Type B pancreatic cell (in vitro differentiated cells): ENCODE measurements at places on chromosomes 3 and 15. TPM values are rescaled to one million over a fixed set of nuclear protein-coding genes. Genes with fewer than 3 reads are reported as not detected.

- no peaks in the 10 kb centered on the region for H3K36me3 ChIP-seq
- no peak overlapping the region for H3K4me3 ChIP-seq
- H3K27ac ChIP-seq, result no peak overlapping the region
- no peak for DNase-seq
Observed at GRCh38 chr3:106985721-106986120, 391.5 kb upstream of the CCDC54 start.

GRCh38 chr3:15273227-15273626 is 59.2 kb downstream of the SH3BP5 start:
- H3K36me3 ChIP-seq, result peaks cover 3% of the 10 kb centered on the region
- H3K27me3 ChIP-seq, result no peaks in the 10 kb centered on the region
- no peaks in the 10 kb centered on the region for H3K4me1 ChIP-seq

DNA sequence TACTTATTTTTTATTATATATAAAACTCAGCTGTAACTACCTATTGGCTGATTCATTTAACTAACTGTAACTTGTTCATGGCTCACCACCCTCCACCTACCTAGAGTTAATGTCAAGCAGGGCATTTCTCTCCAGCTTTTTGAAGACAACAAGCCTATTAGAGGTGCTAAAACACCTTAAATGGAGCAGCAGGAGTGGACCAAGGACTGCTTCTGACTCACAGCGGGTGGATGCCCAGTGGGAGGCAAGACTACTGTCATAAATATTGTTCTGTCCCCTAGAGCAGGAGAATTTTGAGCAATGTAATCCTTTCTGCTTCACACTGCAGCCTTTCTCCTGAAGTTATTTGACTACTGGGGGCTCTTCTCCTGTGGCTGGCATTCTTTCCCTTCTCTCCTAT is 146.9 kb downstream of the CLSTN2 start:
- no peak overlapping the region for H3K27ac ChIP-seq
- peaks cover 7% of the 10 kb centered on the region for H3K27me3 ChIP-seq
- H3K4me3 ChIP-seq, result no peak overlapping the region
- no peak for DNase-seq

GRCh38 chr3:127050733-127051132 is 67.8 kb downstream of the PLXNA1 start:
- no peak for DNase-seq
- no peaks in the 10 kb centered on the region for H3K27me3 ChIP-seq

DNA sequence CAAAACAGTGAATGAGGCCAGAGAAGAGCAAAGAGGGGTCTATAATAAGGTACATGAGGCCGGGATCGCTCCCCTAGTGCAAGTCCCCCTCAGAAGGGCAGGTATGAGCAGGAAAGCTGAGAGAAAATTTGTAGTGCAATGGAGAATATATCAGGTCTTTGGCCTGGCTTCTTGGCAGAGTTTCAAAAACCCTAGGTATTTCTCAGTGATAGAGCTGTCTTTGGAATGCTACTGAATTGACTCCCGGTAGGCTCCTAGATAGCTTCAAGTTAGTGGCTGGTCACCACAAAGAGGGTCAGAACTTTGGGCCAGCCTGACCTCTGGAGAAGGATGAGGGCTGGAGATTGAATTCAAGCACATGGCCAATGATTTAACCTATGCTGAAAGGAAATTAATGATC is 30.6 kb upstream of the OXTR start:
- H3K27ac ChIP-seq, result no peak overlapping the region
- DNase-seq, result no peak
- H3K4me1 ChIP-seq, result no peaks in the 10 kb centered on the region
- H3K36me3 ChIP-seq, result no peaks in the 10 kb centered on the region
- H3K4me3 ChIP-seq, result no peak overlapping the region

DNA sequence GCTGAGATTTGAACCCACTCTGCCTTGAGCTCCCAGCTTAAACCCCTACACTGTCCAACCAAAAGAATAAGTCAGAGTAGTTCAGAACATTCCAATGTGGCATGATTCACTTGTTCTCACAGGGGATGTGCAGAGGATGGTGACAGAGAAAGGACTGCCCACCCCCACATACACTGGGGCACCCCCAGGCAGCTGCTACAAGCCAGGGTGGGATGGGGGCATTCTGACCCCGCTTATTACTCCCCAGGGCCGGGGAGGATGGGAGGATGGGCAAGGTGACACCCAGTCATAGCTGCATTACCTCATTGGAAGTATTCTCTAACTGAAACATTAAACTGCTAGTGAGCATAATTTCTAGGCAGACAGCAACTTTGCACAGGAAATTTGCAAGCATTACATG is 126.0 kb upstream of the PRR20G start:
- no peaks in the 10 kb centered on the region for H3K36me3 ChIP-seq
- no peak overlapping the region for H3K27ac ChIP-seq
- no peak overlapping the region for H3K4me3 ChIP-seq
- H3K27me3 ChIP-seq, result peaks cover 47% of the 10 kb centered on the region
- DNase-seq, result no peak
- no peaks in the 10 kb centered on the region for H3K4me1 ChIP-seq

DNA sequence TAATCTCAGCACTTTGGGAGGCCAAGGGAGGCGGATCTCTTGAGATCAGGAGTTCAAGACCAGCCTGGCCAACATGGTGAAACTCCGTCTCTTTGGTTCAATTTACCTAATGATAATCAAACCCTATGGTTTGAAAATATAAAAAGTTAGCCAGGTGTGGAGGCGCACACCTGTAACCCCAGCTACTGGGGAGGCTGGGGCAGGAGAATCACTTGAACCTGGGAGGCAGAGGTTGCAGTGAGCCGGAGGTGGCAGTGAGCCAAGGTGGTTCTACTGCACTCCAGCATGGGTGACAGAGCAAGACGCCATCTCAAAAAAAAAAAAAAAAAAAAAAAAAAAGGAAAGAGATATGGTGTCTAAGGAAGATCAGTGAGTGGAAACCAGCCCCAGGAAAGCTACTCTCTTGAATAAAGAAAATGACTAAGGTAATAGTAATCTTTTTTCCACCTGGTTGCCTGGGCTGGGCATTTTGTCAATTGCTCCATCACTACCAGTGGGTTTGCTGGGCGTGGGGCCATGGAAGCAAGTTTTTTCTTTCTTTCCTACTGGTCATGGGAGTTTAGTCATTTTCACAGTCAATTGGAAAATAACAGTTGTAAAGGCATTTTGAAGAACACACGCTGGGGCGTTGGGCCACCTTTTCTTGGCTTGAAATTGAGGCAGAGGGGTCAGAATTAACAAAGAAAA is 387.6 kb upstream of the RGMA start:
- peaks cover 7% of the 10 kb centered on the region for H3K4me1 ChIP-seq
- H3K4me3 ChIP-seq, result no peak overlapping the region
- no peak for DNase-seq
- peaks cover 3% of the 10 kb centered on the region for H3K36me3 ChIP-seq
- H3K27me3 ChIP-seq, result peaks cover 4% of the 10 kb centered on the region

DNA sequence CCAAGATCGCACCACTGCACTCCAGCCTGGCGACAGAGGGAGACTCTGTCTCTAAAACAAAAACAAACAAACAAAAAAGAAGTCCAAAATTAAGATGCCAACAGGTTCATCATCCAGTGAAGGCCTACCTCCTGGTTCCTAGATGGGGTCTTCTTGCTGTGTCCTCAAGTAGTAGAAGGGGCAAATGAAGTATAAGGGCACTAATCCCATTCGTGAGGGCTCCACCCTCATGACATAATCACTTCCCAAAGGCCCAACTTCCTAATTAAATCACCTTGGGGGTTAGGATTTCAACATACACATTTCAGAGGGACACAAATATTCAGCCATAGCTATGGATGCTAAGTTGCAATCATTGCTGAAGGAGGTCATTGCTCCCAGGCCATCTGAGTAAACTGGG is 45.8 kb downstream of the PCNP start:
- H3K27ac ChIP-seq, result no peak overlapping the region
- no peak for DNase-seq
- H3K27me3 ChIP-seq, result no peaks in the 10 kb centered on the region
- no peaks in the 10 kb centered on the region for H3K4me1 ChIP-seq

DNA sequence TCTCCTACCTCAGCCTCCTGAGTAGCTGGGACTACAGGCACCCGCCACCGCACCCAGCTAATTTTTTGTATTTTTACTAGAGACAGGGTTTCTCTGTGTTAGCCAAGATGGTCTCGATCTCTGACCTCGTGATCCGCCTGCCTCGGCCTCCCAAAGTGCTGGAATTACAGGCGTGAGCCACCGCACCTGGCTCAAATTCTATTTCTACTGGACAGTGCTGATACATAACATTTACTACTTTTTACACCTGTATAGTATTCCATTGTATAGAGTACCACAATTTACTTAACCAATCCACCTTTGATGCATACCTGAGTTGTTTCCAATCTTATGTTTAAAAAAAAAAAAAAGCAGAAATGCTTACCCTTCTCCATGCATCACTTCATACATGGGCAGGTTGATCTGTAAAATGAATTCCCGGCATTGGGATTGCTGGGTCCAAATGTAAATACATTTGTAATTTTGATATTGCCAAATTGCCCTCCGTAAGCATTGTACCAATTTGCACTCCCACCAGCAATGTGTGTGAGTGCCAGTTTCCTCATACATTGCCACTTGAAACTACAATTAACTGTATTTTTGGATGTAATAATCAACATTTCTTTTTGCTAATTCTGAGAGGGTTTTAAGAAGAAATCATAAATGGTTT is 94.5 kb downstream of the NPTN start:
- H3K36me3 ChIP-seq, result no peaks in the 10 kb centered on the region
- DNase-seq, result no peak
- H3K4me1 ChIP-seq, result no peaks in the 10 kb centered on the region
- H3K27ac ChIP-seq, result no peak overlapping the region
- no peak overlapping the region for H3K4me3 ChIP-seq
- H3K27me3 ChIP-seq, result no peaks in the 10 kb centered on the region

DNA sequence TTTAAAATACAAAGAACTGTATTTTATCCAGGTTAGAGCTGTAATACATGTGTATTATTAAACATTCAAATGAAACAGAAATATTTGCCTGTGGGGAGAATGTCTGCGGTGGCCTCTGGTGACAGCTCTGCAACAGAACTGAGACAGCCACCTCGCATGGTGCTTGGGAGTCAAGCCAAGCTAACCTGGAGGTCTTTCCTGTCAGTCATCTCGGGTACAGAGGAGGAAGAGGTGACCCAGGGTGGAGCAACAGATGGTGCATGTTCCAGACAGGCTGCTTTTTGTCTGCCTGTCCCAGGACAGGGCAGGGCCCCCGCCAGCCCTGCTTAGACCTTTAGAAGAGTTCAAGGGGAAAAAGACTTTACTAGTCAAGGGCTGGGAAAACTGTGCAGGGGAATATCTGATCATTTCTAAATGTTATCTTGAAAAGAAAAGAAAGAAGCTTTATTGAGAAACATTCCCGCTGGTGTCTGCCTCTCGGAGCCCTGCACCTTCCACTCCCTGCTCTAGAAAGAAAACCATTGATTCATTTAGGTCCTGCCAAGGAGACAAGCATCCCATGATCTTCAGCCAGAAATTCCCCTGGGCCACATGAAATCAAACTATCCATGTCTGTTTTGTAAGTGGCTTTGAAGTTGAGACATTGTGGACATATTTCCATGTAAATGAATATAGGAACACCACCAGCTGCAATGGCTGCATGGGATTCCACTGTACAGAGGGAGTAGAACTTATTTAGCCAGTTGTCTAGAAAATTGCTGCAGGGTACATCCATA is 5.5 kb upstream of the NR2E3 start:
- H3K36me3 ChIP-seq, result no peaks in the 10 kb centered on the region
- peak overlapping the region; percentile 38 for H3K27ac ChIP-seq
- DNase-seq, result no peak
- H3K27me3 ChIP-seq, result no peaks in the 10 kb centered on the region
- H3K4me3 ChIP-seq, result no peak overlapping the region
- H3K4me1 ChIP-seq, result peaks cover 41% of the 10 kb centered on the region

DNA sequence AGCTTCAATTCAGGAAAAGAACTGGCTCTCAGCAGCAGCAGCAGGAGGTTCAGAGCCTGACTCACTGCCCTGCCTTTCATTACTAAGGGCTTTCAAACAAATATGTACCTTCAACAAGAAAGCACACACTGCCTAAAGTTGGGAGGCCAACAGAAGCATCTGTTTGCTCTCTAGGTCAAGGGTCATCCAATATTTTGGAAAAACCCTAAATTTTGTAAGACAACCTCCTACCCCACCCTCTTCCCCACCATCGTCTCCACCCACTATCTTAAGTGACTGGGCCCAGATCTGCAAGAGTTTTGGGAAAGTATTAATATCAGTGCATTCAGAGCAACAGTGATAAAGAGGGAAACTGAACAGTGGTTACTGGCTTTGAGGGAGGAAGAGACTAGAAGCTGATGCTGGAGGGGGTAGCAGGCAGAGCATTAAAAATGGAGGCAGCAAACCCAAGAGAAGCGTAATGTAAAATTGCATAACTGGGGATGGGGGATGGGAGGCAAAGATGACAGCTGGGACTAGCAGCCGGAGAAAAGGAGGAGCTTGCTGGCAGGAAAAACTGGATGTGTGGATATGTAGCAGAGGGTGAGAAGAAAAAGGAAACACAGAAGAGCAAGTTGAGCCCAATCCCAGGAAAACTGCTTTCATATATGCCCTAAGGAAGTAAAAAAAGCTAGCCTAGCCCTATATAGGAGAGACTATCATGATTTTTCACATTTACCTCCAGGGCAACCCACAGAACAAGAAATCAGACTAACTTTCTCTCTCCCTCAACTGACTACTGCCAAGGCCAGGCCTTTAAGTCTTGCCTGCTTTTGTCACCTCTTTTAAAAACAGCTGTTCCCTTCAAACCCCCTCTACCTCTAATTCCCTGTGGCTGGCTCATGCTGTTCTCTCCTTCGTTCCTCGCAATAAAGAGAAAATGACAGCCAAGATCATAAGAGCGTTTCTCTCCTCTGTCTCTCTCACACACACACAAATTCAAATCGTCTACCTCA is 31.4 kb downstream of the NPTN start:
- H3K4me3 ChIP-seq, result no peak overlapping the region
- H3K27ac ChIP-seq, result no peak overlapping the region
- H3K4me1 ChIP-seq, result peaks cover 33% of the 10 kb centered on the region
- H3K36me3 ChIP-seq, result peaks cover 3% of the 10 kb centered on the region

- no peaks in the 10 kb centered on the region for H3K36me3 ChIP-seq
- no peak overlapping the region for H3K27ac ChIP-seq
- DNase-seq, result no peak
- peaks cover 4% of the 10 kb centered on the region for H3K4me1 ChIP-seq
Observed at GRCh38 chr15:50183112-50183794, 1.3 kb downstream of the SLC27A2 start.

- no peak overlapping the region for H3K27ac ChIP-seq
- H3K36me3 ChIP-seq, result peaks cover 3% of the 10 kb centered on the region
- no peaks in the 10 kb centered on the region for H3K4me1 ChIP-seq
- no peak overlapping the region for H3K4me3 ChIP-seq
- no peak for DNase-seq
Observed at GRCh38 chr15:28084547-28084946, 14.6 kb downstream of the OCA2 start.

DNA sequence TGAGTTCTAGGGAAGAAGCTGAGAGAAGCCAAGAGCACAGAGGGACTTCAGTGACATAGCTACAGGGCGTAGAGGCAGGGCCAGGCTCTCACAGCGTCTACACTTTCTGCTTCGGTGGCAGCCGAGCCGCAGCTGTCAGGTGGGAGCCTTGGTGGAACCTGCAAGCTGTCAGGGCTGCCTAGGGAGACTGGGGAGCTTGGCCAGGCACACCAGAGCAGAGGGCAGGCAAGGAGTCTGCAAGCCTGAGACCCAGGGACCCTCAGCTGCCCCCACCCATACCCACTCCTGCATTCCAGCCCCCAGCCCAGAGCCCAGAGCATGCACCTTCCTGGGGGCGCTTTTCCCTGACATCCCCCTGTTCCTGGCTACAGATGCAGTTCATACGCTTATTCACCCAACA is 13.4 kb upstream of the KLF15 start:
- H3K27me3 ChIP-seq, result peaks cover 3% of the 10 kb centered on the region
- H3K36me3 ChIP-seq, result no peaks in the 10 kb centered on the region
- no peak for DNase-seq
- no peaks in the 10 kb centered on the region for H3K4me1 ChIP-seq
- H3K4me3 ChIP-seq, result no peak overlapping the region
- H3K27ac ChIP-seq, result no peak overlapping the region

HES1 gene
- 100 and 180 TPM in 2 replicates for total RNA-seq

ABHD14A gene
- total RNA-seq, result 12.2 and 16.6 TPM in 2 replicates
